ENCODE measurements at places on chromosomes 16 and 17.

DNA sequence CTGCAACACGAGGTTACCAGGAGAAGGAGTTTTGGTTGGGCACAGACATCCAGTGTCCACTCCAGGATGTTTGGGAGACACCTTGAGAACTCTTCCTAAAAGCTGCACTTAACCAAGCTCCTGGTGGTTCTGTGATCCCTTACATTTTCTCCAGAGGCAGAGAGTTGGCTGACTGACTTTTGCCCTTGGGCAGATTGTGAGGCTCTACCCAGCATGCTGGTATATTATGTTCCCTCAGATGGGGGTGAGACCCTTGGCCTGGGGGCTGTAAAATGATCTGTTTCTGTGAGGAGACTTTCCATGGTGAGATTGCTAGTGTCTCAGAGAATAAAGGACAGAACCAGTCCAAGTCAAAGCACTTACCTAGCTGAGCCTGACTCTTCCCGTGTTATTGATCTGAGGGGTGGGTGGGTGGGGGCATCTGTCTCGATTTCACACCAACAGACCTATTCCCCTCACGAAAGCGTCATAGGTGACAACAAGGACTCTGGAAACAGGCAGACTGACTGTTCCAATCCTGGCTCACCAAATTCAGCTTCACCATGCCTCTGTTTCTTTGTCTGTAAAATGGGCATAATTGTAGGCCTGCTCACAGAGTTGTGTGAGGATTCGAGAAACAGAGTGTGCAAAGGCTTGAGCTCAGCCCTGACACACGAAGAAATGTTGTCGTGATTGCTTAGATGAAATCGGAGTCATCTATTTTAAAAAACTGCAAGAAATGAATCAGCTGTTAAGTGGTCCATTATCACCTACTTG, 12.2 kb downstream of the USB1 start:
- no peak for DNase-seq

DNA sequence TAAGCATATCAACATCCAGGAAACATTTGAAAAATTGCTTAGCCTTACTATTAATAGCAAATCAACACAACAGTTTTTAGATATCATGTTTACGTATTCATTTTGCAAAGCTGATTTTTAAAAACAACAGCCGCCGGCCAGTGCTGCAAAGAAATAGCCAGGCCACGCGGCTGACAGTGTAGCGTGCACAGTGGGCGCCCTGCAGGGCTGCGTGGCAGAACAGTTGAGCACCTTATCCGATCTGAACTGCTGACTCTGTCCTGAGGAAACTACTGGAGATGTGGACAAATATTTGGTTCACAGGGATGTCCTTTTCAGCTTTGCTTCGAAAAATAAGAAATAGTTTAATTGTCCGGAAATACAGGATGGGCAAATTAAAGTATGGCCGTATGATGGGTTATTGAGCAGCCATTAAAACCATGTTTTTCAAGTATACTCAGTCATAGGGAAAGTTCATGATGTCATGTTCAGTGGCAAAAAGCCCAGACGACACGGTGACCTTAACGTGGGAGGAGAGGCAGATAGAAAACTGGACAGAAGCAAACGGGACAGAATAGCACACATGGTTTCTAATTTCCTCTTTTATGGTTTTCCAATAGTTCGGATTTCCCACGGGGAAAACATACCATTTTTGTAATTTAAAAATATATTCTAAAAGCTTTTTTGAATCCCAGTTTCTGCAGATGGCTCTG, 52.4 kb upstream of the ENDOV start:
- DNase-seq, result no peak

DNA sequence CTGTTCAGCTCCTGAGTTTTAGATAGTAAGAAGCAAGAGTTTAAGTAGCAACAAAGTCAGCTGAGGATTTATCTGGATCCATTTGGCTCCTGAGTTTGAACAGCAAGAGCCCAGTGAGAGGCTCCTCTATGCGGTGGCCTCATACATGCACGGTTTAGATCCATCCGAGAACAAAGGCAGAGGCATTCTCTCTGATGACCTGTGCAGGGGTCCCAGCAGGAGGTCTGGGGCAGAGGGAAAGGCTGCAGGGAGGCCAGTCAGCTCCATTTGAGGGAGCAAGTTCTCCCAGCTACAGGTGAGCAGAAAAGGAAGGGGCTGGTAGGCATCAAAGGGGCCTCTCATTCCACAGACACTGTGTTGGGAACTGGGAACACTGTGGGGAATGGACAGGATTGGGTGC, 16.5 kb downstream of the PITPNM3 start:
- DNase-seq, result no peak

GRCh38 chr16:1770328-1771187, 785 bp downstream of the NME3 start:
- DNase-seq, result peak; percentile 86

DNA sequence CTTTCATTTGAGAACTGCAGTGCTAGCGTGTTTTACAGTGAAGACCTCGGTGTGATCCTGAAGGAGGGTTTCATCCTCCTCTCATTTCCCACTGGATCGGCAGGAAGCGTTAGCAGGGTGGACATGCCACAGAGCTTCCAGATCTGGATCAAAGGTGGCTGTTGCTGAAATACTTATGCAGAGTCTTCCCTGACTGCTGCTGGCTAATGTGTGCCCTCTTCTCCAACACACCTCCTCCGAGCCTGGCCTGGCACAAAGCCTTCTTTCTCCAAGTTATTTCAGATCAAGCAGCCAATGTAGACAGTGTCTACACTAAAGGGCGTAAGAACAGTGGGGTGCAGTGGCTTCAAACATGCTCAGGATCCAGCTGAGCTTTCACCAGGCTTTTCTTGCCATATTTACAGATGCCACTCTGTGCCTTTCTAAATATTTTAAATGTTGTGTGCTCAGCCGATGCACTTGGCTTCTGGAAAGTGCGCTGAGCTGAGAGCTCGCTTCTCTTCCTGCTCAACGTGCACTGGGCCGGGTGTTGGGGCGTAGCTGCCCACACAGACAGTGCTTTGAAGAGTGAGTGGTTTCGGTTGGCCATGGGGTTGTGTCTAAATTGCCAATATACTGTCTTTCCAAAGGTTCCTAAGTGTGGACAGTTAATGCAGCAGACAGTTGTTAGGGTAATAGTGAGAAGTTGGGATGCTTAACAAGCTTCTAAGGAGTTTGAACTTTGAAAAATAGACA, 2.1 kb downstream of the ZNF750 start:
- DNase-seq, result no peak

DNA sequence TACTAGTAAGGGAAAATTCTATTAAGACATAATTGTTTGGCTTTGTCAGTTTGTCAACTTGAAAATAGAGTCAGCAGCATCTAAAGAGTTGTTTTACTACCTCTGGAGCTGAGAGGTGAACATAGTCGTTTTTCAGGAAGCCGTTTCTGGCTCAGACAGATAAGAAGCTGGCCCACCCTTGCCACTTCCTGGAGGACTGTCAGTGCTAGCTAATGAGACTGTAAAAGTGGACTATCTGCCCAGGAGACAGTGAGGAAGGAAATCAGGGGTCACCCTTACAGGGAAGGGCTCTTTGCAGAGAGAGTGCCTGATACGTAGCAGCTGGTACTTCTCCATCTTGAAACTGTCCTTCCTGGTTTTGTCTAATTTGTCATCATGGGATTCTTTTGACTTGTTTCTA, 328.7 kb downstream of the WWOX start:
- DNase-seq, result no peak

DNA sequence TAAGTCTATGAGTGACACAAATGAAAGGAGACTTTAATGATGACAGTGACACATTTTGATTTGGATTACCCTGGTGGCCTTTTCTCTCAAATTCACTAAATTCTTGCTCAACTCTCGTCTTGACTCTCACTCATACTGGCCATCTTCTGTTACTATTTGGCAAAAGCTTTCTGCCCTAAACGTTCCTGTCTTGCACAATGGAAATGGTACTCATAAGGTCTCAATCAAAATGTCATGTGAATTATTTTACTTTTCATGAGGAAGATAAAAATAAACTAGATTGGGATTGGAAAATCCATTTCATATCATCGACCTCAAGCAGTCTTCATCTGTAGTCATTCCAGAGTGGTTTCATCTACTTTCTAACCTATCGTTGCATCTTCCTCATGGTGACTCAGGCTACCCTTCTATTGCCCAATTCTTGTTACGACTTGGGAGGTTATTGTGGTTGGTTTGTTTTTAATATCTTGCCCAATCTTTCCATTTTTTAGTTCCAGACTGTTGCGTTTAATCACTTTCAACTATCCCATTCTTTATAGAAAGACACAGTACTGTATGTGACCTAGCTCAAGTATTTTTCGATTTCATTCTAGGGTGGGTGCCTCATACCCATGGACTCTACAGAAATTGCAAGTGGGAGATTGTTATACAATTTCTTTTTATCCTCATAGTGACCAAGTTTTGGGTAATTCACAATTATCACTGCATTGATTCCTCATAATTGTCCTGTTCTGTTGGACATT, 317.2 kb upstream of the KCNJ16 start:
- no peak for DNase-seq

DNA sequence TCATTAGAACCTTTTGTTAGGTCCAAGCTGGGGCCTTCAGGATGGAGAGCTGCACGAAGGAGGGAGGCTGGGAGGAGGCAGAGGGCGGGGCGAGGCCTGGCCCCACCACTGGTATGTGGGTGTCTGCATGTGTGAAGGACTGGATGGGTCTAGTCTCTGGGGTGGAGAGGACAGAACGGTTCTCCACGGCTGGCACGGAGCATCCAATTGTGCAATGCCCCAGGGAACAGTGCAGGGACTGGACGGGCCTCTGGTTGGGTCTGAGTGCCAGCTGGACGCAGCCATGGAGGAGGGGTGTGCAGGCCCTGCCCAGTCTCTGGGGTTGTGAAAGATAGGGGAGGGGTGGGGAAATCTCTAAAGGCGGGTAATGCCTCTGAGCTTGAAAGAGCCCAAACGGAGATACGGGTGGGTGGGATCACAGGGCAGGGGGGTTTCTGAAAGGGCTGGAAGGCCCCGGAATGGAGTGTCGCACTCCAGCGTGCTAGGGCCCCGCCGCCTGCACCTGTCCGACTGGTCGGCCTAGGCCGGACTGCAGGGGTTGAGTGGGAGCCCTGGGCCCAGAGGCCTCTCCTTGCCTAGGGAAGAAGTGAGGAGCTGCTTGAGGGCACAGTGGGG, 1.6 kb downstream of the PPL start:
- no peak for DNase-seq

DNA sequence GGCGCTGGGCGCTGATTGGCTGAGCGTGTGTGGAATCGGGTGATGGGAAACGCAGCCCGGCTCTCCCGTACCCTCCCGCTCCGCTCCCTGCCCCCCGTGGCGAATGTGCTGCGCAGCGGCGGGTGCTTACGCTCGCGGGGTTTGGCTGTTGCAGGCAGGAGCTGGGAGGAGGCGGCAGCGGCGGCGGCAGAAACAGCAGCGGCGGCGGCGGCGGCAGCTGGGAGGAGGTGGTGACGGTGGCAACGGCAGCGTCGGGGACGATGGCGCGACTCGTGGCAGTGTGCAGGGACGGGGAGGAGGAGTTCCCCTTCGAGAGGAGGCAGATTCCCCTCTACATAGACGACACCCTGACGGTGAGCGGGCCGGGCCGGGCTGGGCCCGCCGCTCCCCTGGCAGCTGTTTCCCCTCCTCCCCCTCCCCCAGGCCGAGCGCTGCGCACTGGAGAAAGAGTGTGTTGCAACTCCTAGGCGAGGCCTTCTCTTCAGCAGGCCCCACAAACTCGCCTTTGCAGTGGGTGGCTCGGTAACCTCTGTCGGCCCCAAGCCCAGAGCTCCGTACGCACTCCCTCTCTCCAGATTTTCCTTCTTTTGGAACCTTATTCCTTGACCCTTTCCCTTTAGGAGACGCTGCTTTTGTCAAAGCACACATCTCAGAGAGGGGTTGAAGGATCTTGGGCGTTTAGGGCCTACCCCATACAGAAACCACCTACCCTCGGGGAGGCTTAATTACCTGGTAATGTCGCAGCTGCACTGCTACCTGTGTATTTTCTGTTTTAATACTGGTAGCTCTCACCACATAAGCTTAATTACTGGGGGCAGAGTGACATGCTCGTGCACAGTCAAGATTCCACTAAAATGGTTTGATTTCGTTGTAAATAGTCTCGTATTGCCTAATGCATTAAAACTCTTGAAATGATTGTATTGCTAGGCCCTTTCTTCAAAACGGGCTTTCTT, 1.0 kb downstream of the GGNBP2 start:
- peak; percentile 97 for DNase-seq

DNA sequence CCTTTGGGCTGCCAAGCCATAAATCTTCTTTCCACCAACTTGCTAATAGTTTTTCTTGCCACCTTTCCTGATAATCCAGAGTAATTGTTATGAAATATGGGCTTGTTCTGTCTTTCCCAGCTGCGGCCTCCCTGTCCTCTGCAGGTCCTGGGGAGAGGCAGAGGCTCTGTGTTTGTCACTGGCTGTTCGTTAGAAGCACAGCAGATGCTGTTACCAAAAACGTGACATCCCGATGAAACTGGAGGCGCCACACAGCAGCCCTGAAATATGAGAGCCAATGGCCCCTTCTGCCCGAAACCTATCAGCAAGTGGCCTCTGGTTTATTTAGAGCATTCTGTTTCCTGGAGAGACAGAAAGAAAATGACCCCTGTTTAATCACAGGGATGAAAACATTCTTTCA, 115.1 kb upstream of the ANKFN1 start:
- DNase-seq, result no peak

- no peak for DNase-seq
Measured at GRCh38 chr17:14452856-14453255, 152.0 kb downstream of the HS3ST3B1 start.

GRCh38 chr17:32518646-32519227, 31.9 kb downstream of the CDK5R1 start:
- DNase-seq, result no peak

DNA sequence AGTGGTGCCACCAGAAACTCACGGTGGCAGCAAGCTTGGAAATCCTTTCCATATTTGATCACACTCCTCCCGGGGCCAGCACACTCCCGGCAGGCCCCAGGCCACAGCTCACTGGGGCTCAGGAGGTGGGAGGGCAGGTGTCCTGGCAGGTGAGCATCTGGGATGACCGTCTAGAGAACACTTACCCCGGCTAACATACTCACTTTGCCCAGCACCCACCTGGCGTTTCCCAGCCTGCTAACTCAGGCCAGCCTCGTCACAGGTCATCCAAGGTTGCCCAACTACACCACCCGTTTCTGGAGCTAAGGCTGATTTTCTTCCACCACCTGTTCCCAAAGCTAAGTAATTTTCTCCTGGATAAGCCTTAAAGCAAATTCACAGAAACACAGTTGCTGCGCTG, 24.9 kb downstream of the FBXO31 start:
- no peak for DNase-seq

DNA sequence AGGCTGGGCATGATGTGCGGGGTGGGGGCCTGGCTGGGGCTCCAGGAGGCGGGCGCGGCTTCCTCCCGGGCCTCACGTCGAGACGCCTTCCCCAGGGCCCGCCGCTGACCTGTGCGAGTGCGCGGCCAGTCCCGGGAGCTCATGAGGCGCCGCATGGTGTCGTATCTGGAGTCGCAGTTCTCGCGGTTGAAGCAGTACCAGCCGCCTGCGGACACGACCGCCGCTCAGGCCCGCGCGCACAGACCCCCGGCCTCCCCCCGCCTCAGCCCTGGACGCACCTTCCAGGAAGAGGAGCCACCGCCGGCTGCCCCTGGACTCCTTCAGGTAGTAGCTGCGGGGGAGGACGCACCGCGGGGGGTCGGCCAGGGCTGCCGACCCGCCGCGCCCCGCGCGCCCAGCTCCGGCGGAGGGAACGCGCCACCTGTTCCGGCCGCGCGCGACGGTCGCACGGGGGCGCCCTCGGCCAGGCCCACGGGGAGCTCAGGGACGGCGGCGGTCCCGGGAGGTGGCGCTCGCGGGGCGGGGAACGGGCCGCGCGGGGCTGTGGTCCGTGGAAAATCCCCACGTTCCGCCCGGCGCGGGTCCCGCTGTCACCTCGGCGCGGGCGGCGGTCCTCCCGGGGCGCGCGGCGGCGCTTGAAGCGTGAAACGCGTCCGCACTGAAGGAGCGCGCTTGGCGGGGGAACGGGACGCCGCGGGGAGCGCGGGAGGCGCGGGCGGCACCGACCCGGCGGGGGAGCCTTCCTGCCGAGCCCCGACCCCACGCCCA, 1.4 kb downstream of the NOTUM start:
- DNase-seq, result peak; percentile 92

All from GM13977 (cell line).